Activated B cell treated with CpG ODN at 0.5 μM for 24 hours (primary cell): ENCODE measurements at places on chromosomes 4 and X. TPM values are rescaled to one million over a fixed set of nuclear protein-coding genes. Genes with fewer than 3 reads are reported as not detected.

Gene TEX11
- not detected in 2 replicates for total RNA-seq

Gene BMPR1B
- not detected in 2 replicates for total RNA-seq

- H3K4me1 ChIP-seq = no peaks in the 10 kb centered on the region
- no peak overlapping the region for H3K4me3 ChIP-seq
- no peak overlapping the region for H3K27ac ChIP-seq
- DNase-seq = no peak
Measured at GRCh38 chr4:21226637-21227538, 526.6 kb downstream of the PACRGL start.

GRCh38 chr4:156992943-156993342 lies 21.3 kb upstream of the PDGFC start:
- no peak overlapping the region for H3K27ac ChIP-seq
- no peak overlapping the region for H3K4me3 ChIP-seq
- no peaks in the 10 kb centered on the region for H3K4me1 ChIP-seq
- DNase-seq = no peak
- H3K27me3 ChIP-seq = no peaks in the 10 kb centered on the region

DNA sequence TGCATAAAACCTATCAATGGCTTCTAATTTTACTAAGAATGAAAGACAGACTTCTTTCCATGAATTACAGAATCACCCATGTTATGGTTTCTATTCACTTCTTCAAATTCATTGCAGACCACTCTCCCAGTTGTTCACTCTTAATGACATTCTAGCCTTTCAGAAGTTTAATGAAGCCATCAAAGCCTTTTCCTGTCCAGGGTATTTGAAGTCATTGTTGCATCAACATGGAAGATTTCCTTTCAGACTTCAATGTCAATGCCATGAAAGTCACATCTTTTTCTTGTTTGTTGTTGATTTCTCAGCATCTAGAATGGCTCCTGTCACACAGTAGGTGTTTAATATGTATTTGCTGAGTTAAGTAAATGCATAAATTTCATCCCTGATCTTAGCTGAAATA lies 48.1 kb upstream of the ARSJ start:
- DNase-seq = no peak
- H3K36me3 ChIP-seq = no peaks in the 10 kb centered on the region
- H3K4me3 ChIP-seq = no peak overlapping the region
- H3K27me3 ChIP-seq = no peaks in the 10 kb centered on the region
- H3K27ac ChIP-seq = no peak overlapping the region
